Activated T-helper 1 cell treated with anti-CD3 and anti-CD28 coated beads, Interleukin-12 subunit alpha, Interleukin-12 subunit beta, Interleukin-2, Interleukin-4 antibody, amounts not matched to agents 30 ng/mL and 10 ng/mL and 1 ng/mL, durations not matched to agents 14 hours and 24 hours and 36 hours (primary cell): ENCODE measurements at places on chromosomes 5 and 9.

GRCh38 chr9:110006657-110007056 is 201.3 kb downstream of the C9orf152 start:
- no peak for DNase-seq

DNA sequence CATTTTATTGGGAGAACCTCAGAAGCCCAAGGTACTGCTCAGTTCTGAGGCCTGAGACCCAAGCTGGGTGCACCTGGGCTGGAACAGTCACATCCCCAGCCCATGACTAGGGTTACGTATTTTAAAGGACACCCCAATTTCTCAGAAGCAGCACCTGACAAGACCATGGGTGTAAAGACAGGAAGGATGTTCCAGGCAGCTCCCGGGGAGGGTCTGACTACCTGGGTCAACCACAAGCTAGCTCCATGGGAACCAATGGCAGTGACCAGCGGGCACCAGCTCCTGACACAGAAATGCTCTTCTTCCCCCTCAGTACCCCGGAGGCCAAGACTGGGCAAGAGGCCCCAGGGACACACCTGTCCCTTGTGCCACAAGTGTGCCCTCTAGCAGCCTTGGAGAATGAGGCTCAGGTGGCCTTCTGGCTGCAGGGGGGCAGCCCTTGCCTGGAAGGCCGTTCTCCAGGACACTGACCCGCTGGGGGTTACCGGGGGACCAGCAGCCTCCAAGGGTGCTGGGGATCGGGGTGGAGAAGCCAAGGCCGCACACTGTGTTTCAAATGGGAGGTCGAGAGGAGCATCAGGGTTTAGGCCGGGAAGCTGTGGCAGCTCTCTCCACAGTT is 52.6 kb downstream of the IPPK start:
- no peak for DNase-seq

- no peak for DNase-seq
Measured at GRCh38 chr5:172850454-172850797, 16.4 kb downstream of the ERGIC1 start.

DNA sequence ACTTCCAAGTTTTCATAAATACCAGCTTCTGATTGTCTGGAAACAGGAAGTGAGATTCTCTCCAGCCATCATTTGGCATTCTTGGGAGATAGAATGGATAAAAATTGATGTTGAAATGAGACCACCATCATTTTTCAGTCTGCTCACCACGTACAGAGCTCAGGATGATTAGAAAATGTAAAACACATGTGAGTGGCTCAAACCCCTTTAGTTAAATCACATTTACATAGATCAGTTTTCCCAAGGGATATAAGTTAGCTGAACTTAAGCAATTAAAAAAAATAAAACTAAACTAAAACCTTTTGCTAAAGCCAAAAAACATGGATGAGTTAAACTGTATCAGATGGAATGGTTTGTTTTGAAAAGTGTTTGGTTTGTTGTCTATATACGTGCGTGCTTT is 37.1 kb upstream of the GDNF start:
- DNase-seq = no peak

- DNase-seq = no peak
Measured at GRCh38 chr5:63963926-63964325, 1.7 kb upstream of the HTR1A start.

DNA sequence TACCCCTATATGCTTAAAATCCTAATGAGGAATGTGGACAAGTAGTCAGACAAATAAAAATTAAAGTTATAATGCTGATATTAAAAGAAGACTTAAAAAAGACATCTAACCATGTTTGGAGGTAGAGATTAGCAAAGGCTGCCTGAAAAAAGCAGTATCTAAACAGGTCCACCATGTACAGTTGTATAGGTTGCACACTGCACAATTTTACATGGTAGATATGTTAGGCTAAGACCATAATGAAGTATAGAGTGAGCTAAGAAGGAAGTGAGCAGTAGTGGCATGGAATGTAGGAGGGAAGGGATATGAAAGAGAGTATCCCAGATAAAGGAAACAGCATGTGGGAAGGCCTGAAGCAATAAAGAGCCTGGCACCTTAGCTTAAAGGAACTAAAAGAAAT is 51.1 kb downstream of the MAMDC2 start:
- no peak for DNase-seq

- DNase-seq = no peak
Measured at GRCh38 chr9:7226007-7226640, 468.4 kb downstream of the KDM4C start.

DNA sequence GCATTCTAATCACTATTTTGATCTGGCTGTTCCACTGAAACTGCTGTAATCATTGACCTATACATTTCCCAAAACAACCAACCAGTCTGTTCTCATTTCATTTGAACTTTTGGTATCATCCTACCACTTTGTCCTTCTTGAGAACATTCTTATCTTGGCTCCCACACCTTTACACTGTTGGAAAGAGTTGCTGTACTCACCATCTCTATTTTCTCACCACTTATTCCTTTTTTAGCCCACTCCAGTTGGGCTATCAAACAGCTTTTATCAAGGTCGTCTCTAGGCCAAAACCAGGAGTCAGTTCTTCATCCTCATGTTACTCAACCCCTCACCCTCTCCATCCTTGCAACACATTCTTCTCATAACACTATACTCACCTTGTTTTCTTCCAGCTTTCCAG is 170.1 kb downstream of the KDM4C start:
- no peak for DNase-seq
